Fibroblast of skin of abdomen (primary cell): ENCODE measurements at places on chromosomes 16 and 17.

- no peak for DNase-seq
Observed at GRCh38 chr16:57504001-57504400, 17.7 kb upstream of the DOK4 start.

DNA sequence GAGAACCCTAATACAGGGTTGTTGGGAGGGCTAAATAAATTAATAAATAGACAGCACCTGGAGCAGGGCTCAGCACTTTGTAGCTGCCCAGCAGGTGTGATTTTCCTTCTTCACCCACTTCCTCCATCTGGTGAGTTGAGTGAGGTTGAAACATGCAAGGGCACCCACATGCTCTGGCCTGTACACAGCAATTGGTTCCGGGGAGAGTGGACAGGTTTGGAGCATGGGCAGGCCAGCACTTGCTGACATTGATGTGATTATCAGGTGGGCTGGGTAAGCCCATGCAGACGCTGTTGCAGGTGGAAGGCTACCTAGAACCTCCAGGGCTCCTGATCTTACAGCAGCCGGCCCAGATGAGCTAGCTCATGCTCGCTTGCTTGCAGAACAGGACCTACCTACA lies 1.3 kb upstream of the MRTFB start:
- no peak for DNase-seq

DNA sequence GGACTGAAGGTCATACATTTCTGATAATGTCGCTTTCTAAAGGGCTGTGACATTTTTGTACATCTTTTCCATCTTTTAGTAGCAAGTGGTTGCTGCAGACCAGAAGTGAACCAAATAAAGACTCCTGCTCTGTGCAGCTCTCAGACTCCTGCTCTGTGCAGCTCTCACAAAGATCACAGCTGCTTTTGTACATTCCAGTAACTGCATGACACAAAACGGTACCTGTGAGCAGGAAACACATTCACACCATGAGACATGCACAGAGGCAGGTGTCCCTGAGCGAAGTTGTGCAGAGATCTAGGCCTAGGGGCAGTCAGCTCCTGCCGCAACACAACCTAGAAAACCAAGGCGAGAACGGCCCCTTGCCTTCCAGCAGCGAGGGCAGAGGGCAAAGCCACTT lies 67.5 kb downstream of the KLHDC4 start:
- DNase-seq = no peak

DNA sequence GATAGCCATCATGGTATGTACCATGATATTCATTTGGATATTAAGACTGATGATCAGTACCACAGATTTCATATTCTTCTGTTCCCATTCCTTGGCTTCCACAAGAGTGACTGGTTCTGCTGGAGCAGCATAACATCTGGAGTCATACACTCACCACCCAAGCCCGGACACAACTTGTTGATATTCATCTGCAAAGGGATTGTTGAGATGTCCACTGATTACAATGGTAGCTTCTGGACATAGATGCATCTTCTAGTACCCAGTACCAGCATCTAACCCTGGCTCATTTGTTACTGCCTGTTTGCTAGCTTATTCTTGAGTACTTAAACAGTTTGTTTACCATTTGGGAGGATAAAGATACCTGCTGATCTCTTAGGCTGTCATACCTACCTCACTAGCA lies 235.7 kb upstream of the AXIN2 start:
- DNase-seq = no peak

GRCh38 chr16:79419148-79419547 lies 181.4 kb downstream of the MAF start:
- no peak for DNase-seq

- DNase-seq = no peak
Observed at GRCh38 chr16:23595246-23595950, 718 bp downstream of the NDUFAB1 start.

DNA sequence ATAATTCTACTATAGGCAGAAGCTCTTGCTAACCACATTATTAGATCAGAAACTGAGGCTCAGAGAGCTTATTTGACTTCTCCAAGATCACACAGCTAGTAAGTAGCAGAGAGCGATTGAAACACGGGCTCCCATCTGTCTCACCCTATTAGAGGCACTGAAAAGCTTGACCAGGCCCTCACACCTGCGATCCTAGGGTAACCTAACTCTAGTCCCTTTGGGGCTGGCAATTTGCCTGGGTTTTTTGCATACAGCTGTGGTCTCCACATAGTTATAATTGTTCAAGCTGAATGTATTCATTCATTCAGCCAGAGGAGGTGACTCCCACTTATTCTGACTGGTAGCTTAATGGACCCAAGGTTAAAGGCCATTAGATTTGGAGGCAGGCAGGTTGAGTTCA lies 121.2 kb downstream of the ANKFN1 start:
- no peak for DNase-seq

- DNase-seq = no peak
Observed at GRCh38 chr17:31031841-31032240, 61.0 kb downstream of the RNF135 start.

- DNase-seq = peak; percentile 31
Observed at GRCh38 chr16:23435500-23435899, 17.5 kb downstream of the COG7 start.

- DNase-seq = no peak
Observed at GRCh38 chr16:57132470-57132869, 40.1 kb downstream of the CPNE2 start.

- no peak for DNase-seq
Observed at GRCh38 chr17:72838068-72838467, 254.4 kb downstream of the SLC39A11 start.

- no peak for DNase-seq
Observed at GRCh38 chr17:31702041-31702440, 157.0 kb downstream of the COPRS start.

- DNase-seq = no peak
Observed at GRCh38 chr16:64532691-64533090, 589.2 kb downstream of the CDH11 start.

DNA sequence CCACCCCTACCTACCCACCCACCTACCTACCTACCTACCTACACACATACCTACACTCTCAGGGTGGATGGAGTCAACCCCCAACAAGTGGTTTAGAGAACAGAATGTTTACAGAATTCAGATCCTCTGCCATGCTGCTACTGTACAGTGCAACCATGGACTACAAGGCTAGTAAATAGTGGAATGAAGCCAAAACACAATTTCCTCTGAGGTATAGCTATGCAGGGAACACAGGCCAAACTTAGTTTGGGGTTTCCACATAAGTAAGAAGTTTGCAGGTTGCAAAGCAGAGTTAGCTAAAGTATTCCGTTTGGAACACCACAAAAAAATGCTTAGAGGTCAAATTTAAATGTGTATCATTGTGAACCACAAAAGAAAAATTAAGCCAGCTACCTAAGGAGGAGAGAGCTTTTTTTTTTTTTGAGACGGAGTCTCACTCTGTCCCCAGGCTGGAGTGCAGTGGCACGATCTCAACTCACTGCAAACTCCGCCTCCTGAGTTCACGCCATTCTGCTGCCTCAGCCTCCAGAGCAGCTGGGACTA lies 2.7 kb upstream of the AP1G1 start:
- DNase-seq = no peak

DNA sequence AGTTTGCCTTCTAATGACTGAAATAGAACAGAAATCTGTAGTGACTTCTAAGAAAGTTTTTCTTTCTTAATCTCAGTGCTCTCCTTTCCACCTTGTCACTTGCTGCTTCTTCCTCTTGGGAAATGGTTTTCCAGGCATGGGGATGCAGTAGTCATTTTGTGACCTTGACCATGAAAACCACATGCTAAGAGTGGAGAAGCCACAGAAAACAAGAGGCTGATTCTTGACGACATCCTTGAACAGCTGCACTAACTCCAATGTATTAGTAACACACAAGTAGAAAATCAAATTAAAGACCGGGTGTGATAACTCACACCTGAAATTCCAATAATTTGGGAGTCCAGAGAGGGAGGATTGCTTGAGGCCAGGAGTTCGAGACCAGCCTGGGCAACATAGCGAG lies 15.5 kb upstream of the USP31 start:
- no peak for DNase-seq

DNA sequence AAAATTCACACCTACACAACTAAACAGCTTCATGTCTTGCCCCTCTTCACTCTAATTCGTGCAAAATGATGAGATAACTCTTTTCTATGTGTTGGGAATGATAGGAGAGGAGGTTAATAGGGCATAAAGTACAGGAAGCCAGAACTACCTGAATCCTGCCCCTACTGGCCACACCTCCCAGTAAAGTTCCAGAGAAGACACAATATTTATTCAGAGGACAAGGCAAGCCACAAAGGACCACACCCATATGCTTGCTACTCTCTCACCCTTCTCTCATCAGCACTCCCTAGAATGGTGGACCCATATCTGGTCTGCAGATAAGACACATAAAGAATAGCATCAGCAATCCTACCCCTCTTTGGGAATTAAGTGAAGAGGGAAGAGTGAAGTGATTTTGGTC lies 74.6 kb downstream of the ZNF18 start:
- DNase-seq = no peak

- DNase-seq = no peak
Observed at GRCh38 chr17:78082988-78083387, 45.6 kb downstream of the TMC6 start.

GRCh38 chr16:55668340-55669281 lies 12.8 kb downstream of the SLC6A2 start:
- peak; percentile 10 for DNase-seq

DNA sequence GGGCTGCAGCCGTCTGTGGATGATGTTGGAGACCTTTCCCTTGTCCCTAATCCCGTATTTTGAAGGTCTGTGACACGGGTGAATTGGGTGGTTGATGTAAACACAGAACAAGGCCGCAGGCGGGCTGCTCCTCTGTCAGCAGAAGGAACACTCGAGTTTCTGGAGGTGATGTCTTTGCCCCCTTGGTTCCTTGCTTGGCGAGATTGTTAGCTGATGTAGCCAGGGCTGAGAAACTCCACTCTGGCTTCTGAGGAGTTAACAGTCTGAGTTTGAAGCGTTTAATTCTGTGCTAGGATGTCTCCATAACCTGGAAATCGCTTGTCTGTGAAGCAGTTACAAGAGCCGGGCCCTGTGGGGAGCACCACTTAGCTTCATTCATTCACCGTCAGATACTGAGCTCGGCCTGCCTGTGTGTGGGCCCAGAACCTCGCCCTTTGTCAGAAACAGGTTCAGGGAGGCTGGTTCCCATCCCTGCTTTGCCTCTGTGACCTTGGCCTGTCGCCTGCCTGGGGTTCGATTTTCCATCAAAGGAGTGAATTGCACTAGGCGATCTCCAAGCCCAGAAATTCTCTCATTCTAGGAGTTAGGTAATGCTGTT lies 1.3 kb downstream of the MAPK8IP3 start:
- peak; percentile 22 for DNase-seq

GRCh38 chr17:1629504-1630310 lies 1.1 kb upstream of the SLC43A2 start:
- peak; percentile 28 for DNase-seq

DNA sequence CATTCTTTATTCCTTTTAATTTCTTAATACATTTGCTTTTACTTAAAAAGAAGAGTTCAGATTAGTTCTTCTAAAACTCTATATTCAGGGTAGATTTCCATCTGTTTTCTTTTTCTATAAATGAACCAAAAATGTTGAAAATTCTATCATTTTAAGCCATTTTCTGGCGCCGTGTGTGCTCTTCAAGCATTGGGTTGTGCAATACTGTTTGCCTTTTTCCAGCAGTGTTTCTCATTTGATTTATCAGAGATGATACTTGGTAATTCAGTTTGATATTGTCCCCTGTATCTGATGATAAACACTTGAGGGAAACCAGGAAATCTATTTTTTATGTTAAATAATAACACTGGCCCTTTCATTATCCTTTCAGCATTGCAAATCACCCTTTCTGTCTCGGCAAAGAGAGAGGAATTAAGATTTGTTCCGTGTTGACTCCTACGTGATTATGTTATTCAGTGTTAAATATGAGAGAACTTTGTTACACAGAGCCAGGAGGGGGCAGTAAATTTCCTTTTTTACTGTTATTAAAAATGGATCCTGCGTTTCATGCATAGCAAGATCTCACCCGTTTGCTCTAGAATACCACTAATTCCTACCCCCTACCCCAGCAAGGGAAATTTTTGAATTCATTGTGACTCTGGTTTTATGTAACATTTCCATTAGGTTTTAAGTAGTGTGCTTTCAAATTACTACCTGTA lies 606.9 kb upstream of the RBFOX1 start:
- no peak for DNase-seq

DNA sequence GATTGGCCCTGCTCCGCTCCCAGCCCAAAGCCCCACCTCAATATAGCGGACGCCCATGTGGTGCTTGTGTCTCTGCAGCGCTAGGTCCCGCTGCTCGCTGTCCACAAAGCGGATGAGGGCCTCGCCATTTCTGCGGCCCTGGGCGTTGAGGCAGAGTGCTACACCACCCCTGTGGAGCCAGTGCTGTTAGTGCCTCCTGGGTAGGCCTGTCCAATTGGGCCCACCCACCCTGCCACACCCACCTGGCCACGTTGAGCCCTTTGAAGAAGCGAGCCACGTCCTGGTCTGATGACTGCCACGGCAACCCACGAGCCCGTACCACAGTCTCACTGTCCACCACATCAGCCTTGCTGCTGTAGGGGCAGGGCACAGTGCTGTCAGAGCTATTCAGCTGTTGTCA lies 3.6 kb downstream of the ESRP2 start:
- no peak for DNase-seq

DNA sequence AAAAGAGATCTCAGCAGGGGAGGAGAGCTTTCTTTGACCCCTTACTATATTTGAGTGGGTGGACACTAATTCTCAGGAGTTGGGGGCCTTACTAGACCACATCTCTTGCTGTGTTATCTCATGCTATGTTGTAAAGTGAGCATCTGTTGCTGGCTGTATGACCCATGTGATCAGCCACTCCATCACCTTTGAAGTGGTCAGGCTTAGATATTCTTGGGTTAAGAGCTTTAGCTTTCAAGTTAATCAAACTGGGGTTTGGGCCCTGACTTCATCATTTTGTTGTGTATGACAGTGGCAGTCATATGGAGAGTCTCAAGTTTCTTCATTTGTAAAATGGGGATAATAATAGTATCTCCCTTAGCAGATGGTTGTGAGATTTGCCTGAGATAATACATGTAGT lies 201.1 kb downstream of the FTO start:
- DNase-seq = no peak

DNA sequence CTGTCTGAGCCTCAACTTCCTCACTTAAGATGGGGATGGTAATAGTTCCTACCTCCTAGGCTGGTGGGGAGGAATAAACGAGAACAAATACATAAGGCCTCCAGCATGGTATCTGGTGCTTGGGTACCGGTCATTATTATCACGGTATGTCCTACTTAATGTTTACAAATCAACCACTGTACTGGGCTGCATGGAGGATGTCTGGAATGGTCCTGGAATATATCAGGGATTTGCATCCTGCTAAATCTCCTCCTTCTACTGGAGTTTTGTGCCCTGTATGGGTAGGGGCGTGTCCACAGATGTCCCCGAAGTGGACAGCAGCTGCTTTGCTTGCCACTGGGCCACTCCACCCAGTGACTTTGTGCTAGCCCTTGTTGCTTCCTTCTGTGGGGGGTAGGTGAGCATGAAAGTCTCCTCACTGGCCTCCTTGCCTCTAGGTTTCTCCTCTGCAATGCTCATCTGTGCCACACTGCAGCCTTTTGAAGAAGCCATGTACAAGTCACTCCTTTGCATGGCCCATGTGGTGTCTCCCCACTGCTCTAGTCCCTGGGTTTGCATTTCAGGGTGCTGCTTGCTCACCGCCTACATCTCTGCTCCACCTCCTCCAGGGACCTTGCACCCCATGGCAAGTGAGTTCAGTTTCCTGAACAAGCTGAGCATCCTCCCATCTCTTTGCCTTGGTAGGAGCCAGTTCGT lies 2.2 kb upstream of the CMIP start:
- no peak for DNase-seq

- DNase-seq = peak; percentile 60
Observed at GRCh38 chr17:73833775-73834488, 189.7 kb upstream of the SDK2 start.
